ENCODE measurements at places on chromosomes 16 and 17.

DNA sequence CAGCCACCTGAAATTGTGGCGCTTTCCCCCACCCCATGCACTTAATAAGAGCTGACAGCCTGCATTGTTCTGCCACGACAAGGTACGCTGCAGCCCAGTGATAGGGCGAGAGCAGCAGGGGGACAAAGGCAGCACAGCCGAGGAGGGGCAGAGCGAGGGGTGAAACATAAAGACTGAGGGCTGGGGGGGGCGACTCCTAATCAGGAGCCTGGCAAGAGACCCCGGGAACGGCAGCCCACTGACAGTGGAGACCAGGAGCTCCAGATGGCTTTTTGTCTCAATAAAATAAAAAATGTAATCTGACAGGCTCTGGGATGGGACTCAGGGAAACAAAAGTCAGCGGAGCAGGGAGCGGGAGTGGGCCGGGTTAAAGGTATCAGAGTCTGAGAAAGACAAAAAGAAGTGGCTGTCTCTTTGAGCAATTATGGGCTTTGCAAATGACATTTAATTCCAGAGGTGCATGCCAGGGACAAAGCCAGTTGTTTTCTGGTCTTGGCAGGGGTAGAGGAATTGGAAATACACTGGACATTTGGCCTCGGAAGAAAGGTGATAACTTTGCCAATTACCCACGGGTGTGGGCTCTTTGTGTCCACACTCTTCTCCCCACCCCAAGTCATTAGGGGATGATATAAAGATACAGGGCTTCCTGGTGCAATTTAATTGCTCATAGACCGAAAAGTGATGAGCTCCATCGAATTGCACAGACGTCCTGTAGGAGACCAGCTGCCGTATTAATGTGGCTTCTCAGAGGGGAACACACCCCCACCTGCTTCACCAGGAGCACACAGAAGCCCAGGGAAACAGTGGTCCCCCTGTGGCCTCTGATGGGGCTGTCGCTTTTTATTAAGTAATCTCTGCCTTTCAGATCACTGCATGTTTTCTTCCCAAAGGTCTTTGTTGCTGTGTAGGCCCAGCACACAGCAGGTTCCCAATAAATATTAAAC is 17.6 kb upstream of the CCDC182 start:
- no peak for DNase-seq

DNA sequence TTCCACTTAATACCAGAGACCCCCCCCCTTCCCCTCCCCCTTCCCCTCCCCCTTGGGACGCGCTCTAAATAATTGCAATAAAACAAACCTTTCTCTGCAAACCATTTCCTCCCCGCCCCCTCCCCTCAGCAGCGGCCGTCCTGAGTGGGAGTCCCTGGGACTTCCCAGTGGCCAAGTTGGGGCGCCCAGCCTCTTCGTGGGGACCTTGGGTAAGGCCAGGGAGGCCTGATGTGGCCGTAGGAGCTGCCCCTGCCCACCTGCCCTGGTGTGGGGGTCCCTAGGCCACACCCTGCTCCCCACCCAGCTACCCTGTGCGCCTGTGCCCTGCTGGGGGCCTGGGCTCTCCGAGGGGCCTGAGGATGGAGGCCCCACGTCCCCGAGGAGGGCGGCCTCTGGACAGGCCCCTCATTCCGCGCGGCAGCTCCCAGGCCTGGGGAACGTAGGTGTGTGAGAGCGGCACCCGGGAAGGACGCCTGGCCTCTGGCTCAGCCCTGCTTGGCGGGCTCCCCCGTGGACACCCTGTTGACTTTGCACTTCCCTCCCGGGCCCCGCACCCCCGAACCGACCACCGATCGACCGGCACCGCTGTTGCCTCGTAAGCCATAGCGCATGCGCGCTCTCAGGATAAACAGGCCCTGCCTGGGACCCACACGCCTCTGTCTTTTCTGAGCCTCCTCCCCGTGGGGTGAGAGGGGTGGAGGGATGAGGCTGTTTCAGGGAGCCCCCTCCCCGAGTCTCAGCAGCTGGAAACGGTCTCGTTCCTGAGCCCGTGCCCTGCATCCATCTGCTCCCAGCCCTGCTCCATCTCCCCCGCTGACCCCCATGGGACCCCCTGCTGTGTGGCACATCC is 9.0 kb downstream of the NTHL1 start:
- DNase-seq, result no peak

DNA sequence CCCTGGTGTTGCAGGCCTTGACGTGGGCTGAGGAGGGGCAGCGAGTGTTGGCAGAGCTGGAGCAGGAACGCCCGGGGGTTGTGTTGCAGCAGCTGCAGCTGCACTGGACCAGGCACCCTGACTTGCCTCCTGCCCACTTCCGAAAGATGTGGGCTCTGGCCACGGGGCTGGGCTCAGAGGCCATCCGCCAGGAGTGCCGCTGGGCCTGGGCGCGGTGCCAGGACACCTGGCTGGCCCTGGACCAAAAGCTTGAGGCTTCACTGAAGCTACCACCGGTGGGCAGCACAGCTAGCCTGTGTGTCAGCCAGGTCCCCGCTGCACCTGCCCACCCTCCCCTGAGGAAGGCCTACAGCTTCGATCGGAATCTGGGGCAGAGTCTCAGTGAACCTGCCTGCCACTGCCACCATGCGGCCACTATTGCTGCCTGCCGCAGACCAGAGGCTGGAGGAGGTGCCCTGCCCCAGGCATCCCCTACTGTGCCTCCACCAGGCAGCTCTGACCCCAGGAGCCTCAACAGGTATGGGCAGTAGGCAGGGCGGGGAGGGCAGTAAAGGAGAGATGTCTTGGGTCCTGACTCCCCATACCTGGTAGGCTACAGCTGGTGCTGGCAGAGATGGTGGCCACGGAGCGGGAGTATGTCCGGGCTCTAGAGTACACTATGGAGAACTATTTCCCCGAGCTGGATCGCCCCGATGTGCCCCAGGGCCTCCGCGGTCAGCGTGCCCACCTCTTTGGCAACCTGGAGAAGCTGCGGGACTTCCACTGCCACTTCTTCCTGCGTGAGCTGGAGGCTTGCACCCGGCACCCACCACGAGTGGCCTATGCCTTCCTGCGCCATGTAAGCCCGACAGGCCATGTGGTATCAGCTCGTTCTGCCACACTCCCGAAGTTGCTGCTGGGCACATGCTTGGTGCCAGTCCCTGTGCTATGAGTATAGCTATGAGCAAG is 5.6 kb downstream of the PLEKHG4 start:
- DNase-seq, result no peak

- DNase-seq, result no peak
These were observed 129.7 kb downstream of the LAT start for GRCh38 chr16:29114574-29114973.
